CD8-positive, alpha-beta T cell (primary cell): ENCODE measurements at places on chromosomes 5 and 9.

- DNase-seq, result no peak
Observed at GRCh38 chr5:43563321-43563720, 6.4 kb upstream of the PAIP1 start.

DNA sequence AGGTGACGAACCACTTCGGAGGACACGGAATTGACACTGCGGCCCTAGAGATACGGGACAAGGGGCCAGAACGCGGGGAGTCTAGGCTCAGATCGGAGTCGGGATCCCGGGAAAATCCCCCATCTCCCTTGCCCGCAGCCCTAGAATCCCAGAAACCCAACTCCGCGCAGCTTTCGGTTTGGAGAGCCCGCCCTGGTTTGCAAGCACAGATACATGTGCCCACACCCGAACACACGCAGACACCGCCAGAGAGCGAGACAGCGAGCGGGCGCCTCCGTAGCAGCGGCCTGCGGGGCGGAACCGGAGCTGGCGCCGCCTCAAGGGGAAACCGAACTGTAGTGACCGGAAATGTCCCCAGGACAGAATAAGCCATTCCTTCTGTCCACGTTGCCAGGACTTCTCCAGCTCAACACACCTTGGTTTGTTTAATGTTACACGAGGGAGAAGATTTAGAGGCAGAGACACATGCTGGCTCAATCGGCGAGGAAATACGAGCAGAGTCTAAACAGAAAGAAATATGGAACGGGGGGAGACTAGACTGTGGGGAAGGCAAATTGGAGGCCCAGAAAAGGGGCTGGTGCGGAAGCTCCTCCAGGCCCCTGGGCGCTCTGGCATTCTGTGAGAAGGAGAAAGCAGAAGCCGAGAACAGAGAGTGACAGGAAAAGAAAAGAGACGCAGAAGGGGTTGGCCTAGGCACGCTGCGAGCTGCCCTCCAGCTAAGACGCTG, 2.9 kb upstream of the PAX5 start:
- DNase-seq, result no peak

GRCh38 chr9:130561056-130561455, 18.3 kb upstream of the FUBP3 start:
- no peak for DNase-seq

DNA sequence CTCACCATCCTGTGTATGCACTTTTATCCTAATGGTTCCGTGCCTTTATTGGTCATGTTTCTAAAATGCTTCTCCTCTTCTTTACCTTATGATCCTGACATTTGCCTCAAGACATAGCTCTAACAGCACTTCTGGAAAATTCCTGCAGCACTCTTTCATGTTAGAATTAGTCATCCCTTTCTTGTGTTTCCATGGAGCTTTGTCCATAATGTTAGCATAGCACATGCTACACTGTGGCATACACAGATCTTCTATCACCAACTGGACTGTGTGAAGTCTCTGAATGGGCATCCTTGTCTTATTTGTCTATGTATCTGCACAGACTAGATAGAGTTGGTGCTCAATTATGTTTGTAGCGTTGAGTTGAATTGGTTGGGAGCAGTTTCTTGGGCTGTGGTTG, 2.0 kb downstream of the SCGB3A2 start:
- no peak for DNase-seq

DNA sequence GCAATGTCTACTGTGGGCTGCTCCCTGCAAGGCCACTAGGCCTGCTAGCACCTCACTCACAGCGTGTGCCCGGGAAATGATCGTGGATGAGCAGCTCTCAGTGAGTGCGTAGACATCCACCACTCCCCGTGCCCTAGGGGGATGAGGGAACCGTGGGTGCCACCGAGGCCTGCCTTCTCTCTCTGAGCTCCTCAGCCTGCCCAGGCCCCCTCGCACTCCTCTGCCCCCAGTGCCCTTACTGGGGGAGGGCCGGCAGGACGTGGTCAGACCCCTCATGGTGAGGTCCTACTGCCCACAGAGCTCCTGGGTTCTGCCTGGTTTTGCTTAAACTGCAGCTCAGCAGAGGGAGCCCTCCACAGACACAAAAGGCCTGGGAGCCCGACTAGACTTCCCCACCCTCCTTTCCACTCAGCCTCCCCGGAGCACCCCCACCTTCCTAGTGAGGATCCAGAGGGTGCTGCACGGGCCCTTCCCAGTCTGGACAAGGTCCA, 220.0 kb downstream of the CACNA1B start:
- DNase-seq, result no peak

DNA sequence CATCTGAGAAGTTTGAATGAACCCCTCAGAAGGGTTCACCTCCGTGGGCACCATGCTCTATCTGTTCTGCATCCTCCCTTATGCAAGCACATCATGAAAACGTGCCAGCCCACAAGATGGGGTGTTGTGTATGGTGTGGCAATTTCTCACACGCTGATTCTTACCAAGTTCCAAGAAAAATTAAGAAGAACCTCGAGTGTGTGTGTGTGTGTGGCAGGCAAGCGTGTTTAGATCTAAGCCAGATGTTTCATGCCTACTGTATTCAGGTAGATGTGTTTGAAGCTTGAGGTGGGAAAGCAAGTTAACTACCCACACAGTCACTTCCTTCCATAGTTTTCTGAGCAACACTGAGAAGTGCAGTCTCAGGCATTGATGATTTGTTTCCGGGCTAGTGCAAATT, 77.7 kb upstream of the GNA14 start:
- DNase-seq, result no peak

GRCh38 chr5:74430631-74431289, 209.8 kb downstream of the ENC1 start:
- no peak for DNase-seq

DNA sequence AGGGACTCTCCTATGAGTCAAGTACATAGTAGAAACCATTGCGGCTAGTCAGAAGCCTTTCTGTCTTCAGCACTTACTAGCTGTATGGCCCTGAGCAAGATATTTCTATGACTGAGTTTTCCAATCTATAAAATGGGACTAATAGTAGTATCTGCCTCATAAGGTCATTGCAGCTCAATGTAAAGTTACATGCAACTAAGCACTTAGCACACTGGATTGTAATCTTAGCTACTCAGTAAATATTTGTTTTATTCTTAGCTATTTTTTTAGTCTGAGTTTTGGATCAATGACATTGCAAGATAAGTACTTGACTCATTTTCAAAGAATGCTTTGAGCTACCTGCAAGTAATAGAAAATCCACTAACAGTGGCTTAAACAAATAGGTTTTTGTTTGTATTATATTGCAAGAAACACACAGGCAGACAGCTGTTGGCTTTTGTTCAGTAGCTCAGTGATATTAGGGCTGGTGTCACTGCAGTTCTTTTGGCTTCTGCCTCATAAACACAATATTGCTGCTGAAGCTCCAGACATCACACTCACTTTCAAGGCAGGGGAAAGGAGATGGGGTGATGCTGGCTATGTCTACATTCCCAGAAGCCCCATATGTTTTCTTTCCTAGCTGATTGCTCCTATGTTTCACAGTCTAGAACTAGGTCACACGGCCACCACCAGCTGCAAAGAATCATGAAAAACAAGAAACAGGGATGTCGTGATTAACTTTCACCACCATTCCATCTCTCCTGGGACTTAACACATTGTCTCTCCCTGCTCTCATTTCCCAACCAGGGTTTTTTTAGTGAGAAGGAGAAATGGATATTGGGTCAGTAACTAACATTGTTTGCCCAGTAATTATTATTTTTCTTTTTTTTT, 26.9 kb upstream of the FAT2 start:
- no peak for DNase-seq

- no peak for DNase-seq
Observed at GRCh38 chr9:135505406-135506187, 5.1 kb downstream of the MRPS2 start.

- DNase-seq, result no peak
Observed at GRCh38 chr5:88824892-88825583, 57.9 kb downstream of the MEF2C start.
